Fibroblast of villous mesenchyme (primary cell): ENCODE measurements at places on chromosomes 3 and 15.

DNA sequence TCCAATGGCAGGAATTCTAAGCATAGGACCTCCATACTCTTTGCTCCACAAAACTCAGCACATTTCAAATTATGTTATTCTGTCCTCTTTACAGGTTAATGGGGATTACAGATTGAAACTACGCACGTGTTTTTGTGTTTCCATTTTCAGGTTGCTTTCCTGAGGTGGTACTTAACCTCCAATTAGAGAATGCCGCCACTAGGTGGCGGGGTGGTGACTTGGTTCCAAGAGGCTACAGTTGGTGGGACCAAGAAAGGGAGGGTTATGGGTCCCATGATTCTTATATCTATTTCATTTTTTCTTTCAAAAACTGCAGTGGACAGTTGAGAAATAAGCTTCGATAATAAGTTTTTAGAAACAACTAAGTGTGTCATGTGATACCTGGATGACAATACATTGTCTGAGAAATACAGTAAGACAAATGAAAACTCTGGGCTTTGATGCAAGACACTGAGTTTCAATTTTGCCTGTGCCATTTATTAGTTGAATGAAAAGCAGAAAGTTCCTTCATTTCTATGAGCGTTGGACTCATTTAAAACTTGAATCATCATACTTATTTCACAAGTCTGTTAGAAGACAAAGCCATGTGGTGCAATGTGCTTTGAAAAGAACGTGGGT, 539.0 kb downstream of the FGF12 start:
- DNase-seq = peak; percentile 3

- peak; percentile 16 for DNase-seq
Observed at GRCh38 chr15:48710952-48711495, 65.5 kb upstream of the FBN1 start.

DNA sequence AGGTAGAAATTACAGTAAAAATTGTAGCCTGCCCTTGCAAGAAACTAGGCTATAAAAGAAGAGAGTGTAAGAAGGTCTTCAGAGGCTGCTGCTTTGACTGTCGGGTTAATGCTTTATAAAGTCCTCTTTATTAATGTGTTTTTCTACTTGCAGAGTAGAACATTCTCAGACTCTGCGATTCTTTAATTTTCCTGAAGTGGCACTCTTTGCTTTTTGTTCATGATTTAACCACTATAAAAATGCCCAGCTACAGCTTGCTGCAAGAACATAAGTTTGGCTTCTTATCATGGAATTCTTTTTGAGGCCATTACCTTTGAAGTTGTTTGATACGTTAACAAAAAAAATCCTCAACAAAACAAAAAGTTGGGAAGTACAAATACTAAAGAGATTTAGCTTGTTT, 33.8 kb downstream of the MFSD1 start:
- DNase-seq = no peak

DNA sequence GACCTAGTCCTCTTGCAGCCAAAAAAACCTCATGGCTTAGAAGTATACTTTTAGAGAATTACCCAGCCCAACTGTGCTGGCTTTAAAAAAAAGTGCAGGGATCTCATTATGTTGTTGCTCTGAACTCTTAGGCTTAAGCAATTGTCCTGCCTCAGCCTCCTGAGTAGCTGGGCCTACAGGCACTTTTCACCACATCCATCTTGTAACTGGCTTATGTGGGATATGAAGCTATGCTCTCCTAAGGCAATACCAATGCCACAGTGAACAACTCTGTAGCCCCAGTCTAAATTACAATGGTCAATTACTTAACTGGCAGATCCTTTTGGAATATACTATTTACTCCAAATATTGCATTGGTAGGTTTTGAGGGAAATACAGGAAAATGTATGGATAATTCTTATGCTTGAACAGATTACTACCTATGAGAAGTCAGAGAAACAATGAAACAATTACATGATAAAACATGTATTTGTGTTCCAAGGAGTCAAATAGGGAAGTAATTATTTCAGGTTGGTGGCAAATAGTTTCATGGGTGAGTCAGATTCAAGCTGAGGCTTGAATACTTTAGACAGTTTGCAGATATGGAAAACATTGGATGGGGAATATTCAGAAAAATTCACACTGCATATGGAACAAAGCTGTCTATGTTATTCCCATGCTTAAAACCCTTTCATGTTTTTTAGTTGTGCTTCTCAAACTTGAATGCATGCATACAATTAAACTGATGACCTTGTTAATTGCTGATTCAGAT, 34.6 kb upstream of the GPR149 start:
- DNase-seq = no peak

GRCh38 chr15:43796566-43796965, 3.5 kb downstream of the SERINC4 start:
- no peak for DNase-seq

GRCh38 chr15:80924278-80924677, 65.3 kb downstream of the MESD start:
- no peak for DNase-seq

DNA sequence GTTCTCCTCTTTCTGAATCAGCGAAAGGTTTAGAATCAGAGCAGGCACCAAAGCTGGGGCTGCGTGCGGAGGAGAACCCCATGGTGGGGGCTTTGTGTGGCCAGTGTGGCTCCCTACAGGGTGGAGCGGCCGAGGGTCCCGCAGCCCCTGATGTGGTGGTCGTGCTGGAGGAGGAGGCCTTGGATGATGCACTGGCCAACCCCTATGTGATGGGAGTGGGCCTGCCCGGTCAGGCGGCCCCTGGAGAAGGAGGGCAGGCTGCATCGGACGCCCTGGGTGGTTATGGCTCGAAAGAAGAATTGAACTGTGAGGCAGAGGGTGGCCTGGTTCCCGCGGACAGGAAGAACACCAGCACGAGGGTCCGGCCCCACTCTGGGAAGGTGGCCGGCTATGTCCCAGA, 1.4 kb downstream of the FGD5 start:
- DNase-seq = no peak

DNA sequence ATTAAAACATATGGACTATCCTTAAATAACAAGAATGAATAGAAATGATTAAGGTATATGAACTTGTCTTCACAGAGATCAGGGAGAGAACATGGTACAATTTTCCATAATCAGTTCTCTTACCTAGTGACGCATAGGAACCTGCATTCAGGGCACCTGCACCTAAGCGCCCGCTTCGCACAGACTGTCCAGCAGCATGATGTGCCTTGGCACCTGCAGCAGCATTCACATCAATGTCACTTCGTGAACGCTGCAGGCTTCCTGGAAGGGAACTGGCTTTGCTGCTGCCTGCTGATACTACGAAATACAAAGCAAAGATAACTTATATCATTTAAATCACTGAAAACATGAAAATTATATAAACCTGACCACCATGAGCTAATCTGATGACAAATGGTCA, 115.2 kb downstream of the CLASP2 start:
- DNase-seq = no peak

DNA sequence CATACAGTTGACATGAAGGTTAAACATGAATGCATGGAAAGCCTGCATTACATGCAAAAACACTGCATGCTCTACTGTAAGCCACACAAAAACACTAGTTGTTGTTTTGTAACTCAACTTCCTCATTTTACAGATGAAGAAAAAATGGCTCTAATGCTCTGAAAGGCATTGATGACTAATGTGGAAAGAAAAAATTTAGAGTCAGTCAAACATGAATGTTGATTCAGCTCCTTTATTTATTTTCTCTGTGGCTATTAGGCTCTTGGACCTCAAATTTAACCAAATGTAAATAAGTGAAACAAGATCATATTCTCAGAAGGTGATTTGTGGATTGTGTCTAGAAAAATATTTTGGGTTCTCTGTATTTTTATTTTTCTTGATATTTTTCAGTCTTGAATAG, 336.7 kb upstream of the ZNF717 start:
- DNase-seq = peak; percentile 3

DNA sequence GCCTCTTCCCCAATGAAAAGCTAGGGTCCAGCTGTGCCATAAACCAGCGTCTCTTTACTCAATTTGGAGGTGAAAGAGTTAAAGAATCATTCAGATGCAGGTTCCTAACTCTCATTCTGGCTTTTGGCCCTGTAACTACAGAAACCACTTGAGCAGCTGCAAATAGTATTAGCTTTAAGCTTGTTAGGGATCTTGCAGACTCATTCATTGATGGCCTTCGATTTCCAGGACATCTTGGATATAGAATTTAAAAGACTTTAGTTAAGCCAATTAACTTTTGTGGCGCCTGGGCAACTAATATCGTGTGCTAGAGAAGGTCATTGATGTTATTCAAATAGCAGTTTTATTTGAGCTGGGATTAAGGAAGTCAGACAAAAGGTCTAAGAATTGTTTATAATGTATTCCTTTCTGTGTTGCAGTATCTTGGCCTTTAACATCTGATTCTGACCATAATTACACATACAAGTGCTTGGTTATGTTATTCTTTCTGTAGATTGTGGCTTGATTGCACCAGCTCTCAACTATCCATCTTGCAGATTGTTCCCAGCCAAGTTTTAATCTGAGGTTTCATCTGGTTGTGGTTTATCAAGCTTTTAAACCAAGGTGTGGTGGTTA, 185.3 kb downstream of the CACNA2D3 start:
- no peak for DNase-seq

GRCh38 chr3:49217688-49218470, 46.5 kb downstream of the KLHDC8B start:
- peak; percentile 17 for DNase-seq

- DNase-seq = no peak
Observed at GRCh38 chr3:159792070-159792469, 196.6 kb upstream of the IL12A start.

GRCh38 chr3:183857863-183858262, 26.8 kb downstream of the PARL start:
- no peak for DNase-seq

DNA sequence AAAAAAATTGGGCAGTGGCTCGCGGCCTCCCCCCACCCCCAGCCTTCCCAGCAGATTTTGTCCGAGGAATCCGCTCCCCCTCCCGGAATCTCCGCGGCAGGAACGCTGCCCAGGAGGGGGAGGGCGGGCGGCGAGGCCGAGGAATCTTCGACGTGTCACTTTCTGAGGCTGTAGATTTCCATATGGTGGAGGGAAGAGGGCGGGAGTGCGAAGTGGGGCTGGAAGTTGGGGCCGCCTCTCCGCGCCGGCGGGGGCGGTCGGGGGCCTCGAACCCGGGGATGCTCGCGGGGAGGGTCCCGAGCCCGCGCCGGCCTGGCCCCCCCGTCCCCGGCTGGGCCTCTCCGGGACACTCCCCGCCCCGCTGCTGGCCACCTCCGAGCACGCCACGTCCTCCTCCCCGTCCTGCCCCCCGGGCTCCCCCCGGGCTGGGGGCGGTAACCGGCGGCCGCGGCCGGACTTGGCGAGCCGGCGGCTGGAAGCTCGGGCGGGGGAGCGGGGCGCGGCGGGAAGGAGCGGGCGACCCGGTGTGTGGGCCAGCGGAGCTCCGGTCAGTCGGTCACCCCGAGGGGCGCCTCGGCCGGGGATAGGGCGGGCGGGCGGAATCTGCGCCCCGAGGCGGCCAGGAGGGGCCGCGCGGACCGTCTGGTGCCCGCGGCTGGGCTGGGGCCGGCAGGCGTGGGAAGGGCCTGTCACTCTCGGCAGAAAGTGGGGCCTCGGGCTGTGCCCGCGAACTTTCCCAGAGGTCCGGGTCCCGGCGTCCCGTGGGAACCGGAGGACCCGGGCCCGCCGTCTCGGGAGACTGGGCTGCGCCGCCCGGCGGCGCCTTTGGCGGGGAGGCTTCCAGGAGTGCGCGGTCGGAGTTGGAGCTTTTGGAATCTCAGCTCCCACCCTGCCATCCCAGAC, 951 bp downstream of the FNDC3B start:
- peak; percentile 94 for DNase-seq
